Fibroblast of gingiva (primary cell): ENCODE measurements at places on chromosomes 12 and 14.

DNA sequence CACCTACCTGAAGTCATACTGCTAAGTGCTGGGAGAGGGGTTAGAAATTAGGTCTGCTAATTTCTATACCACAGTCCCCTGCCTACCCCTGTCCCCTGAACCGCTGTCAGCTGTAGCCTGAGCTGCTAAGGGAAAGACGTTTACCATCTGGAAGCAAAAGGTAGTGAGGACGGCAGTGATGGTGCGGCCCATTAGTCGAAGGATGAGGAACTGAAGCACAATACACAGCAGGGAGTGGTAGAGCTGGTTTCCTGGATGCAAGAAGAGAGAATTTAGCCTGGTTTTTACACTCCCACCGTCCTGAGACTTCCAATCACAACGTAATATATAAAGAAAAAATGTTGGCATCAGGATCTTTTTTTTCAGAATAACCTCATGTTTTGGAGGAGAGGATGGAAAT is 11.8 kb downstream of the EMG1 start:
- no peak for DNase-seq

GRCh38 chr12:104733717-104734175 is 224.3 kb downstream of the SLC41A2 start:
- DNase-seq = no peak

- no peak for DNase-seq
These were observed 371.7 kb downstream of the SNAPC1 start for GRCh38 chr14:62133776-62134550.

GRCh38 chr12:71315328-71315985 is 124.1 kb upstream of the LGR5 start:
- DNase-seq = peak; percentile 69

DNA sequence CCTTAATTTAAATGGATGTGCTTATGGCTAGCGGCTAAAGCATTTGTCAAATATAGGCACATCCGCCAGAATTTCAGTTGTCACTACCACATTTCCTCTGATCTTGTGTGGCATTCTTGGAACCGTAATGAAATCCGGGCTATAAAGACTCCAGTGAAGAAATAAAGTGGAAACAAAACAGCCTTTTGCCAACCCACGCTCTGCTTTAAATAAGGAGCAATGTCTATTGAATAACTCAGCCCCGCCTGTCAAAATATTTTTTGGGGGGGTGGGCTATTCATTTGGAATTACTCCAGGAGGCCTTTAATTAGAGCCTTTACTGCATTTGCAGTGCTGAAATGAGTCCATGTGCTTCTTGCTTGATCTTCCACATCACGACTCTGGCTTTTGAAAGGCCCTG is 179.6 kb upstream of the RPH3A start:
- no peak for DNase-seq

GRCh38 chr14:62053188-62053587 is 291.0 kb downstream of the SNAPC1 start:
- DNase-seq = no peak

GRCh38 chr14:79306546-79306945 is 904.8 kb downstream of the DIO2 start:
- no peak for DNase-seq

- peak; percentile 49 for DNase-seq
These were observed 37.2 kb downstream of the PRKAB1 start for GRCh38 chr12:119705182-119705581.

DNA sequence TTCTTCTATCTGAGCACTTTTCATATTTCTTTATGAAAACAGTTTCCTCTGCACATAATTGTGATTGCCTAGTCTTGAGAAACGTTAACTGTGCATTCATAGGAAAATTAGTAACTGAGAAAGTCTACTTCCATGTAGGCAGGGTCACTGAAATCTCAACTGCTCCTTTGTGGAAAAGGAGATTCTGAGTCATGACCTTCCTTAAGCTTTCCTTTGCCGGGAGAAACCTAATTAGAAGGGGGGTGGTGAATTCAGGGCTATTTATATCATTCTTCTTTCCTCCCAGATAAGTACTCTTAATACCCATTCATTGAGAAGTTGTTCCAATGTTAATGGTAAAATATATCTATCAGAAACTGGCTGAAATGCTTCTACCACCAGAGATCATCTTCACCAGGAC is 751.0 kb upstream of the TMEM132C start:
- DNase-seq = no peak

GRCh38 chr12:120227233-120228040 is 26.5 kb upstream of the RPLP0 start:
- DNase-seq = no peak

- DNase-seq = peak; percentile 86
These were observed 10.2 kb upstream of the YARS2 start for GRCh38 chr12:32765906-32766305.

GRCh38 chr12:89461190-89461589 is 63.4 kb downstream of the GALNT4 start:
- no peak for DNase-seq

DNA sequence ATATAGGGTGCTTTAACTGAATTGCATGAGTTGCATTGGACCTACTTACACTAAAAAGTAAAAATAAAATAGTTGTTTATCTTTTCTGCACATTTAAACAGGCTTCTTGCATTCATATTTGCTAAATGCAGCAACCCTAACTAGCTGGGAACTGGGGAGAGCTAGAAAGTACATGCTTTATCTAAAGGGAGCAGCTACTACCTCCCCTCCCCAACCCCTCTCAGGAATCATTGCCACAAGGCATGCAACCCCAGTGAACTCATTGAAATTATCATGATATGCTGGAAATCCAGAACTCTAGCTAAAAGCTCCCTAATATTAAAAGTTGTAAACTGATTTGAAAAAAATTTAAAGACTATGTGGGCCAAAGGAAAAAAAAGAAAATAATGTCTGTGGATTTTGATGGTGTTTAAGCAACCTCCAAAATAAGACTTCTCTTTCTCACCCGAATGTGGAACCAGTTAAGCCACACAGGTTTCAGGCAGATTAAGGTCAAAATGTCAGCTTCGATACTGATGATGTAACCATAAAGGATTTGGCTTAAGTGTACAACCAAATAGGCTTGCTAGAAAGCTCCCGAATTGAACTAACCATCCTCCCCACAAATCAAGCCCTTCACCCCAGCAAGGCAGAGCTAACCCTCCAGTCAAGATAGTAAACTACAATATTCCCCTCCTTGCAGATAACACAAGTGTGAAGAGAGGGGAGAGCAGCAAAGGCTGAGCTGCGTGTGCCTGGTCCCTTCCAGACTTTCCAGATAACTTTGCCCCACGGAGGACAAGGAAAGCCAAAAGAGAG is 13.8 kb upstream of the POC1B start:
- DNase-seq = no peak

GRCh38 chr14:94051779-94052178 is 25.6 kb downstream of the OTUB2 start:
- no peak for DNase-seq

- DNase-seq = no peak
These were observed 4.5 kb downstream of the FICD start for GRCh38 chr12:108519558-108519957.

DNA sequence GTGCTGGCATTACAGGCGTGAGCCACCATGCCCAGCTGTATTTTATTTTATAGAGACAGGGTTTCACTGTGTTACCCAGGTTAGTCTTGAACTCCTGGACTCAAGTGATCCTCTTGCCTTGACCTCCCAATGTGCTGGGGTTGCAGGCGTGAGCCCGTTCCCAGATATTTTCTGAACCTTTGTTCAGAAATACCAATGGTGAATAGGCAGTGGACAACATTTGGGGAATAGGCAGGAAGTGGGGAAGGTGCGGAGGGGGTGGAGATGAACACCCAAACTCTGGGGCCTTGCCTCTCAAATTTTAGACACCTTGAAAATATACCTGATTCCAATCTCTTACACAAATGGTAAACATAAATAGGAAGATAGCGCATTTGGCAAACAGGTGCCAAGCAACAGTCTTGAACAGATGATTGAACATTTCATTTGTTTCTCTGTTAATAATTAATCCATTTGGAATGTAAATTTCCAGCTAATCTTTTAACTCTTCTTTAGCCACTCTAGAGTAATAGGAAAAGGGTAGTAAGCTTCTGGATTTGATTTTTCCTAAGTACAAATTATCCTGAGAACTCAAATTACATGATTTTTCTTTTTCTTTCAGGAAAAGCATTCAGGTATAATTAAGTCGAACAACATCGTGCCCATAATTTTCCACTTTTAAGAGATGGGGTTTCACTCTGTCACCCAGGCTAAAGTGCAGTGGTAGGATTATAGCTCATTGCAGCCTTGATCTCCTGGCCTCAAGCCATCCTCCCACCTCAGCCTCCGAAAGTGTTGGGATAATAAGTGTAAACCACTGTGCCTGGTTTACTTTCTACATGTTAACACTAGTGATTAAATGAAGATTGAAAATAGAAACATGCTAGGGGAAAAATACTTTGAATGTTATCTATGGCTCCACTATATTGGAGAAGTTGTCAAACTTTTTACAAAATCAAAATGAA is 22.9 kb upstream of the RNF34 start:
- no peak for DNase-seq

DNA sequence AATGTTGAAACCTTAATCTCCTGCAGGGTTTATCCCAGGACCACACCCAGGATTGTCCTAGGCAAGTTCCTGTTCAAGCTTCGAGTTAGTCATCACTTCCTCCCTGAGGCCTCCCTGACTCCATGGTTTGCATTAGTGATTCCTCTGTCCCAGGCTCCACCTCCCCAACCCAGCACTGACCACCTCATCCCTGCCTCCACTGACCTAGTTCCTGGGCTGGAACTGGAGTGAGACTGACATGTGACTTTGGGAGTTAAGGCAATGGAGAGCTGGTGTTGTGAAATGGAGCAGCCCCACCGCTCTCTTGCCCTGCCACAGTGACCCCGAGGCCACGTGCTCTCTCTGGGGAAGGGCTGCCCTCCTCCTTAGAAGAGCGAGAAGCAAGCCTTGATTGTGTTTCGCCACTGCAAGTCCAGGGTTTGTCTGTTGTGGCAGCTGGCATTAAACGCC is 15.8 kb upstream of the DTX1 start:
- DNase-seq = peak; percentile 88

- DNase-seq = no peak
These were observed 35.7 kb downstream of the CDC42BPB start for GRCh38 chr14:103021684-103022001.

- no peak for DNase-seq
These were observed 236.1 kb downstream of the CEP128 start for GRCh38 chr14:80705241-80705980.

- no peak for DNase-seq
These were observed 87.9 kb downstream of the SRRM4 start for GRCh38 chr12:119069147-119069642.

GRCh38 chr12:128444598-128444997 is 177.6 kb downstream of the TMEM132C start:
- no peak for DNase-seq

DNA sequence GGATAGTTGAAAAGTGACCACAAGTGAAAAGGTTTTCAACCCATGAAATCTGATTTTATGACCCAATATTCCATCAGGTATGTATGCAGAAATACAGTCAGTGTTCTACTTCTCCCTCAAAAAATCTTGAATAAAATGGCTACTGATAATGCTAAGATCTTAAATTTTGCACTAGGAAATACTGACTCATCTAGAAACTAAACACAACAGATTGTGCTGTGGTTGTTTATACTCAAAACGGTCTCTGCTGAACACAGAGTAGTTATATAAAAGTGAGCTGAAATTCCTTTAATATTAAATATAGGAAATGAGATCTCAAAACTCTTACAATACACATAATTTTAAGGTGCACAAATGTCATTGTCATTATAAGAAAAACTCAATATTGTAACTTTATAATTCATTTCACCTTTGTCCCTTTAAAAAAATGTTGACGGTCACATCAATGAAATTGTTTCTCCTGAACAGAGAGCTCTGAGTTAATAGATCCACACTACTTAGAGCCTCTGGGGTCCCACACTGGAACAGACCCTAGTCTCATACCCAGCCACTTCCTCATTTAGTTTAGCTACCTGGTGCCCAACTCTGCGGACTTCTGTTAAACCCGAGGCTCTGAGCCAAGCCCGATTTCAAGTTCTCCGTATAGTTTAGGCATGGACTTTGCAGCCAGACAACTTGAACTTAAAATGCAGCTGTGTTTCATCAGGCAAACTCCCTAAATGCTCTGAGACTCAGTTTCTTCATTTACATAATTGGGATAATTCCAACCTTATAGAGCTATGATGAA is 9.3 kb downstream of the COCH start:
- no peak for DNase-seq

- DNase-seq = no peak
These were observed 979.8 kb downstream of the BCL11B start for GRCh38 chr14:98292191-98292590.

DNA sequence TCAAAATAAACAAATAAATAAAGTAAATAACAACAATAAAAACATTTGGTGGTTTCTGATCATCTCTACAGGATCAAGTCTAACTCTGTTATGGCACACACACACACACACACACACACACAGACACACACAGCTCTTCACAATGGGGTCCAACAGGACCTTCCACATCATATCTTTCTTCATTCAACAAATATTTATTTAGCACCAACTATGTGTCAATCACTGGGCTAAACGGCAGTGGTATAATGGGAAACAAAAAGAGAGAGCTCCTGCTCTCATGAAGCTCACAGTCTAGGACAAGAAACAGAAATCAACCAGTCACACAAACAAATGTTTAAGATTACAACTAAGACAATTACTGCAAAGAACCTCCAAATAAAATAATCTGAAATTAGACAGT is 9.3 kb downstream of the PPP1R13B start:
- no peak for DNase-seq

DNA sequence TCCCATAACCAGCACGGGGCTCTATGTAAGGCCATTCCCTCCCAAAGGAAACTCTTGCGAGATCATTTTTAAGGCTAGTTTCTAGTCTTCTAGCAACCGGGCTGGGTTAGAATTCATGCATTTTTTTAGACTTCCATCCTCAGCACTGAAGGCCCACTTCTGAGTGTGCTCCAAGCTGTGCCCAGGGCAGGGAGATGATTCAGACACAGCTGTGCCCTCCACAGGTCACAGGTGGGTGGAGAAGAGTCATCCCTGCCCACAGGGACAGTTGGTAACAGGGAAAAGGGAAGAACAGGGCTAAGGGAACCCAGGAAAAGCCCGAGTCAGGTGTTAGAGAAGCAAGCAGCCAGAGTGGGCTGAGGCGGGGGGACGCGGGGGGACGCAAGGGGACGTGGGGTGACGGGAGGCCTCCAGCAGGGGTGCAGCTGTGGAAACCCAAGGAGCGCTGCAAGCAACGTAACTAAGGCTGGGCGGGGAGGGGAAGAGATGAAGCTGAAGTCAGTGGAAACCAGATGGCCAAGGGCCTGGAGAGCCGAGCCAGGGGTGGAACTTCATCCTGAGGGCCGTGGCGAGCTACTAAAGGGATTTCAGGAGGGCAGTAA is 27.2 kb upstream of the PPP2R5C start:
- DNase-seq = no peak

DNA sequence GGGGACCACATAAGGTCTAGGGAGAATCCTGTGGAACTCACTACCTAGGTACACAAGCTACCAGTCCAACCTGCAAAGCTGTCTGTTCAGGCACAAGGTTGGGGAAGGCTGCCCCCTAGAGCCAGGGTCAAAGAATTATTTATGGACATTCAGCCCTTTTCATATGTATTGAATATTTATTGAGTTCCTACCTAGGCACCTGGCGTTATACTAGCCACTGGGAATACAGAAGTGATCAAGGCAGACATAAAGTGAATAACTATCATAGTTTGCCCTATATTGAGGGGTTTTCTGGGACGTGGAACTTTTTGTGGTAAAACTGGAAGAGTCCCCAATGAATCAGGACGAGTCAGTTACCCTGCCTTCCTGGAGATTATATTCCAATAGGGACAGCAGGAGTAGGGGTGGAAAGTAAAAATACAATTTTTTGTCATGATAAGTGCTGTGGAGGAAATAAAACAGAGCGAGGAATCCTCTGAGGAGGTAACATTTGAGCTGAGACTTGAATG is 5.8 kb upstream of the SLC48A1 start:
- DNase-seq = no peak

- no peak for DNase-seq
These were observed 31.9 kb upstream of the MON2 start for GRCh38 chr12:62434494-62435302.
